ENCODE measurements at places on chromosomes 6 and 20.

- DNase-seq: no peak
Measured at GRCh38 chr6:31090973-31091364, 21.4 kb downstream of the C6orf15 start.

GRCh38 chr20:32191422-32191821, 16.1 kb downstream of the PLAGL2 start:
- DNase-seq: no peak

DNA sequence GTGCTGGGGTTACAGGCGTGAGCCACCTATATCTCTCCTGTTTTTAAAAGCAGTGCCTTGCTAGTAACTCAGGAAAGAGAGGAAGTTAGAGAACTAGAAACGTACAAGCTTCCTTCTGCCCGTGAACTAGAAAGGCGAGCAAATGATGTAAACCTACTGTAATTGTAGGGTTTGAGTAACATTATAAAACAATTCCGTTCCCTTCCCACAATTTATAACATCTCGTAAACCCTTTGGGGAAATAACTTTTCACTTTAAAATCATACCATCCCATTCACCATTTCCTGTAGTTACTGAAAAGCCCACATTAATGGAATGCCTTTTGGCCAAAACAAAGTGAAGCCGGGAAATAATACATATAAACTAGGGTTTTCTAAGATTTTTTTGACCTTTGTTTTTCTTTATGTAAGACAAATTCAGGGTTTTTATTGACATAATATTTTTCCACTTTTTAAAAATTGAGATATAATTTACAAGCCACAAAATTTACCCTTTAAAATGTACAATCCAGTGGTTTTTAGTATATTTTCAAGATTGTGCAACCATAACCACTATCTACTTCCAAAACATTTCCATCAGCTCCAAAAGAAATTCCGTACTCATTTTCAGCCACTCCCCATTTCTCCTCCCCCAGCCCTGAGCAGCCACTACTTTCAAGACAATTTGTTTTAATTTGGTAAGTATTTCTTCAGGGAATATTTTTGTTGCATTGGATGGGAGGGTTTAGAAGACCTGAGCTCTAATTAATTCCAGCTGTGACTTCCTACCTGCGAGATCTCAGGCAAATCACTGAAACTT, 175.1 kb upstream of the PDE10A start:
- DNase-seq: no peak

DNA sequence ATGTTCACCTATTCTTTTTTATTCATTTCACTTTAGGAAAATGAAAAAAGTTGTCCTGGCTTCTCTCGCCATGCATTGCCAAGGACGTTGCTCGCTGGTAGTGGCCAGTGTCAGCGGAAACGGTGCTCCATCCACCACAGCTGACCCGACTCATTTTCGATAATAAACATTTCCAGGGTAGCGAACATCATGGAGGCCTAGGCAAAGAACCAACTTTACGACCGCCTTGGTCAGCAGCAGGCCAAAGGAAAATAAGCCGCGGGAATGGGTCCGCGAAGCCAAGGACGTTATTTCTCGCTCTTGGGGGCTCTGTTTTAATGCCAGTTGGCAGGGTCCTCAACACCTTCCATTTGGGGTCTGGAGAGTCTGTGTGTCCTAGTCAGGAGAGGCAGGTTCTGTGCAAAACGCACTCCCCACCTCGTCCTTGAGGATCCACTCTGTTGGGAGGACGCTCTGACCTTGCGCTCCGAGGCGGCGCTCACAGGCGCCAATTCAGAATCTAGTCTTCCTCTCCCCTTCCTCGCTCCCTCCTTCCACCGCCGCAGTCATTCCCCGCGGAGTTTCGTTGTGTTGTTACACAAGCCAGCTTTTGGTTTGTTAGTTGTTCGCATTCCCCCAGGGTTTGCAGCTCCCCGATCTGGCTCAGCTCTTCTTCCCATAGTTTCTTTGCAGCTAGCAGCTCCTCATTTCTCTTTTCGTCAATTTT, 4.1 kb upstream of the PAX1 start:
- no peak for DNase-seq

- no peak for DNase-seq
Measured at GRCh38 chr6:91667596-91667995, 1080.7 kb upstream of the MAP3K7 start.

- no peak for DNase-seq
Measured at GRCh38 chr6:155011809-155012291, 16.7 kb downstream of the TIAM2 start.

DNA sequence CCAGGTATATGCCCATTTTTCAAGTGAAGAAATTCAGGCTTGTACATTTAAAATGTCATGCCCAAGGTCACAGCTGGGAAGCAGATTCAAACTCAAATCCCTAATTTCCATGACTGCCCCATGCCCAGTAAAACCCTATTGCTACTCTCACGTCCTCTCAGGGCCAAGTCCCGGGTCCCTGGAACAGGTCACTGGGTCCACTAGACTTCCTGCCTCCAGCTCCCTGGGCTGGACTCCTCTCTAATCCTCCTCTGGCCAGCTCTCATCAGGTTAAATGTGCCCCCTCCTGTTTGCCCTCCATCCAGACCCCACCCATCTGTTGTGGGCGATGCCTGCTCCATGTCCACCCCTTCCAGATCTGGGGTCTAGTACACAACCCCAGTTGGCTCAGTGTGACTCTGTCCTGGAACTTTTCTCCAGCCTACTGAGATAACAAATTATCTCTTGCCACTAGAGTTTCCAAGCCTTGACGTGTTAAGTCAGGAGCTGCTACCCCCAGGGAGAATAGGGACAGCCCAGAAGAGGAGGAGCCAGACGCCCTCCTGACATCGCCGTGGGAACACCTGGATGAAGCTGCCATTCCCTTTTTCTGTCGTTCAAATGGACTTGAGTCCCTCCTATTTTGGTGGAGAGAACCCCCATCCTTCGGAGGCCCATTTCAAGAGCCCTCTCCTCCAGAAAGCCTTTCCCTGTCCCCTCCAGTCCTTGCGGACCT, 3.7 kb upstream of the SPDEF start:
- DNase-seq: no peak

DNA sequence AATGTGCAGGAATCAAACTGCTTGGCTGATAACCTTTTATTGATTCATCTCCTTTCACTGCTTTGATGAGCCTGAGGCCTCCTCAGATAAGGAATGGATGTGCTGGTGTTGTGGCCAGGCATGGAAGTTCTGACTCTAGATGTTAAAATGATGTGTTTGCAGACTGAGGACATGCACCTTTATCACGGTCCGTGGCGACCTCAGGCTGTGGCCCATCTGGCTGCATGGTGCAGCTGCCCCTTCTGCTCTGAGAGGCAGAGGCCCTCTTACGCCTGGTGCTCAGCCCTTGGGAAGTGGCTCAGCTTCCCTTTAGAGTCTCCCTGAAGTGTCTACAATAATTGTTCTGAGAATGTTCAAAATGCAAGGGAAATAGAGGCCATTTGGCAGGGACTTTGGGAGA, 26.2 kb downstream of the CDH4 start:
- no peak for DNase-seq

- DNase-seq: no peak
Measured at GRCh38 chr6:11426571-11426970, 111.0 kb upstream of the TMEM170B start.

- no peak for DNase-seq
Measured at GRCh38 chr6:151025076-151025475, 159.6 kb downstream of the MTHFD1L start.

- DNase-seq: no peak
Measured at GRCh38 chr20:31576751-31577150, 28.3 kb upstream of the ID1 start.
